ENCODE measurements at places on chromosomes 2 and 18. TPM values are rescaled to one million over a fixed set of nuclear protein-coding genes. Genes with fewer than 3 reads are reported as not detected.
A peak's percentile ranks its signal among the peaks of the same experiment; 100 is the strongest.

ZNF2 gene
- 4.4 TPM for polyA plus RNA-seq

INHBB gene
- polyA plus RNA-seq: 2.4 TPM

CCL20 gene
- 903 TPM for polyA plus RNA-seq

FNDC4 gene
- 17.4 TPM for polyA plus RNA-seq

B3GNT7 gene
- 0.12 TPM for polyA plus RNA-seq

PPP3R1 gene
- polyA plus RNA-seq: 11.6 TPM

DNA sequence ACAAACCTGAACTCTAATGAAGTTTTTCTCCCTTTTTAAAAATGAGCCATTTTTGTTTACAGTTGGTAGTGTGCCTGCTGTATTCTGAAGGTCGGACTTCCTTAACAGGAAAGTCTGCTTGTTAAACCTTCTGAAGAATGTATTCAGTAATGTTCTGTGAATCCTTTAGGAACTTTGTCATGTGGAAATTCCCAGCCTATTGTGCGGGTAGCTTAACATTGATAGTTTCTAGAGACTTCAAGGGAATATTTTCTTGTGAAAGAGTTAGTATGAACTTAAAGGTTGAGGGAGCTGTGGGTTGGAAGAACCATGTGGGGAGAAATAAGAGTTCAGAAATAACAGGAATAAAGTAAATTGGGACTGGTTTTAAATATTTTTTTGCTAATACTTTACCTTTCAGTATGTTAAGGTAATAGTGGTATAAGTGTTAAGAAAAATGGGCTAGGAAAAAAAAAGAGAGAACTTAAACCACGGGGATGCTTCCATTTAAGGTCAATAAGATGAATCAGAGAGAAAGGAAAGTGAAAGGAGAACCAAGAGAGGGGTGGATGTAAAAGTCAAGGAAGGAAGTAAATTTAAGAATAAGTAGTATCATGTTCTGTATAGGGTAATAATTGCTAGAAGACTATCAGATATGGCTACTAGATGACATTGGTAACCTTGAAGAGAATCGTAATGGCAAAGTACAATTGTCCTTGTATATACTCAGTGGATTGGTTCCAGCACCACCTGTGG is 90.5 kb downstream of the PMS1 start:
- no peak overlapping the region for H3K4me3 ChIP-seq
- DNase-seq: no peak
- H3K4me1 ChIP-seq: no peaks in the 10 kb centered on the region
- no peak overlapping the region for H3K27ac ChIP-seq
- no peaks in the 10 kb centered on the region for H3K27me3 ChIP-seq
- peaks cover 3% of the 10 kb centered on the region for H3K36me3 ChIP-seq

- H3K4me1 ChIP-seq: peaks cover 34% of the 10 kb centered on the region
- H3K36me3 ChIP-seq: peaks cover 5% of the 10 kb centered on the region
- no peak overlapping the region for H3K27ac ChIP-seq
- H3K4me3 ChIP-seq: no peak overlapping the region
- no peaks in the 10 kb centered on the region for H3K27me3 ChIP-seq
Observed at GRCh38 chr2:71071681-71072398, 3.4 kb downstream of the NAGK start.

GRCh38 chr2:129872446-129872845 is 107.0 kb upstream of the RAB6C start:
- H3K27me3 ChIP-seq: peaks cover 23% of the 10 kb centered on the region
- no peaks in the 10 kb centered on the region for H3K4me1 ChIP-seq
- DNase-seq: no peak

- no peaks in the 10 kb centered on the region for H3K36me3 ChIP-seq
- H3K4me3 ChIP-seq: no peak overlapping the region
- H3K27me3 ChIP-seq: peaks cover 3% of the 10 kb centered on the region
- peak; percentile 31 for DNase-seq
- H3K27ac ChIP-seq: no peak overlapping the region
- no peaks in the 10 kb centered on the region for H3K4me1 ChIP-seq
Observed at GRCh38 chr2:3959372-3959771, 256.0 kb downstream of the DCDC2C start.

GRCh38 chr2:241864850-241865213 is 4.7 kb upstream of the RTP5 start:
- H3K27ac ChIP-seq: no peak overlapping the region
- H3K4me3 ChIP-seq: no peak overlapping the region
- H3K36me3 ChIP-seq: no peaks in the 10 kb centered on the region
- no peak for DNase-seq
- H3K27me3 ChIP-seq: peaks cover 86% of the 10 kb centered on the region

GRCh38 chr2:189446780-189447179 is 5.5 kb downstream of the WDR75 start:
- no peak overlapping the region for H3K4me3 ChIP-seq
- peaks cover 17% of the 10 kb centered on the region for H3K36me3 ChIP-seq
- DNase-seq: no peak
- H3K4me1 ChIP-seq: peaks cover 31% of the 10 kb centered on the region
- H3K27ac ChIP-seq: no peak overlapping the region

DNA sequence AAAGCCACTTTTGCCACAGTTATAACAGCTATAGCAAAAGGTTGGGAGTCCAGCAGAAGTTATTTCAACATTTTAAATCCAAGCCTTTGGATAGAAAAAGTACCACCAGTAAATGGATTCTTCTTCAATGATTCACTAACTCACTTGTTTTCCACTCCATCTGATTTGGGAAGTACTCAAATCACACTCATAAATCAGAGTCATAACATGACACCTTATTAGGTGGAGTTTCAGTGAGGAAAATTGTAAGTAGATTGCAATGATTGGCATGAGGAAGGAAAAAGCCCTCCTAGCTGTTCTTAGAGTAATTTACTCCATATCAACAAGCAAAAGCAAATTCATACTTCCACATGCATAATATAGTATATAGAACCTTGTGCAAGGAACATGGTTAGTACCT is 132.9 kb downstream of the NR4A2 start:
- no peaks in the 10 kb centered on the region for H3K4me1 ChIP-seq
- no peak overlapping the region for H3K27ac ChIP-seq
- no peak for DNase-seq
- no peak overlapping the region for H3K4me3 ChIP-seq
- no peaks in the 10 kb centered on the region for H3K36me3 ChIP-seq

GRCh38 chr2:110853516-110853915 is 121.1 kb downstream of the ACOXL start:
- no peaks in the 10 kb centered on the region for H3K36me3 ChIP-seq
- no peak overlapping the region for H3K4me3 ChIP-seq
- DNase-seq: peak; percentile 42
- peaks cover 1% of the 10 kb centered on the region for H3K27me3 ChIP-seq
